T-helper 2 cell treated with Interferon-gamma antibody and Interleukin-4, amounts not matched to agents 100 ng/mL and 5 ng/mL, for 36 hours (primary cell): ENCODE measurements at places on chromosomes 12 and 14. TPM values are rescaled to one million over a fixed set of nuclear protein-coding genes. Genes with fewer than 3 reads are reported as not detected.

The SLC17A8 gene
- total RNA-seq = not detected in 2 replicates

The SLC6A12 gene
- total RNA-seq = not detected in 2 replicates

The ADSS1 gene
- 1.0 and 1.8 TPM in 2 replicates for total RNA-seq

The IFI27 gene
- 8.5 and 13.6 TPM in 2 replicates for total RNA-seq

The RDH16 gene
- total RNA-seq = 0.23 and 0.32 TPM in 2 replicates

The MDGA2 gene
- total RNA-seq = not detected in 2 replicates

The SOX5 gene
- total RNA-seq = not detected in 2 replicates

The IL26 gene
- total RNA-seq = 0.39 and 0.41 TPM in 2 replicates

The PPFIA2 gene
- total RNA-seq = not detected in 2 replicates

The OR4L1 gene
- total RNA-seq = not detected in 2 replicates
